ENCODE measurements at places on chromosomes 12 and 14. TPM values are rescaled to one million over a fixed set of nuclear protein-coding genes. Genes with fewer than 3 reads are reported as not detected.

DNA sequence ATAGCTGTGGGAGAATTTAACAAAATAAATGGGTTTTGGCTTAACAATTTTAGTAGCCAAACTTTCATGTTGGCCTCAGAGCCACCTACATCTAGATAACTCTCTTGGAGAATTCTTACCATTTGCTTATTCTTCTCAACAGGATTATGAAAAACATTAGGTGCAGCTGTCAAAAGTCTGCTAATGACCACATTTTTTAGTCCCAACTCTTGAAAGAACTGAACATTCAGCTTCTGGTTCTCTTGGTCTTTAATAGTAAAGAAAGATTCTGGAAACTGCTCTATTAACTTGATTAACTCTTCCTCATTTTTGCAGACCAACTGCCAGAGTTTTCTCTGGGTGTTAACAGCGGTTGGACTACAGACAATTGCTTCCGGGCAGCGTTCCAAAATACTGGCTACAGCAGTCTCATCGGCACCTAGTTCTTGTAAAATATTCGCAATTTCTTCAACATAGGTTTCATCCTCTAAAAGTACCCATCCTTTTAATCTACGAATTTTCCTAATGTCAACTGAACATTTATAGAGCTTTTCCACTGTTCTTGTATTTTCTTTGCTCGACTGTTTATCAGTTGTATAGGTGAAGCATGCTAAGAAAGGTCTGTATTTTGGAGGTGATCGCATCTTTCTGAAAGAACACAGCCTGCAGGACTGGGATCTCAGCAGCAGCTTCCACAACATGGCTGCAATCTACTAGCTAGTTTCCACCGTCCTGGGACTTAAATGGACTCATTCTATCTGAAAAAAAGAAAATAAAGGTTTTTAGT is 8.7 kb downstream of the MTERF2 start:
- no peak for DNase-seq

Gene NUP37
- total RNA-seq: 22.1 TPM

DNA sequence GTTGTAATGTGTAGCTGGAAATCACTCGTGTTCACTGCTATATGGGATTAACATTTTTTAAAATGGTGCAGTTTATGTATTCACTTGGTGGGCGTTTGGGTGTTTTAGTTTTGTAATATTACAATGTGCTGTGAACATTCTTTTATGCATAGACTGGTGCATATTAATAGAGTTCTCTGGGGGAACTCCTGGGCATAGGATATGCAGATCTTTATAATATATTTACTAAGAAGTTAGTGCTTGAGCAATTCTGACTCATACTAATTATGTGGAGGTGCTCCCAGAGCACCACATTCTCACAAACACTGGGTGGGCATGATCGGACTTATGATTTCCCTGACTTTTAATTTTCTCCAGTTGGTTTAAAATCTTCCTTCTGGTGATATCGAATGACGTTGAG is 342.3 kb downstream of the PDZRN4 start:
- no peak for DNase-seq

DNA sequence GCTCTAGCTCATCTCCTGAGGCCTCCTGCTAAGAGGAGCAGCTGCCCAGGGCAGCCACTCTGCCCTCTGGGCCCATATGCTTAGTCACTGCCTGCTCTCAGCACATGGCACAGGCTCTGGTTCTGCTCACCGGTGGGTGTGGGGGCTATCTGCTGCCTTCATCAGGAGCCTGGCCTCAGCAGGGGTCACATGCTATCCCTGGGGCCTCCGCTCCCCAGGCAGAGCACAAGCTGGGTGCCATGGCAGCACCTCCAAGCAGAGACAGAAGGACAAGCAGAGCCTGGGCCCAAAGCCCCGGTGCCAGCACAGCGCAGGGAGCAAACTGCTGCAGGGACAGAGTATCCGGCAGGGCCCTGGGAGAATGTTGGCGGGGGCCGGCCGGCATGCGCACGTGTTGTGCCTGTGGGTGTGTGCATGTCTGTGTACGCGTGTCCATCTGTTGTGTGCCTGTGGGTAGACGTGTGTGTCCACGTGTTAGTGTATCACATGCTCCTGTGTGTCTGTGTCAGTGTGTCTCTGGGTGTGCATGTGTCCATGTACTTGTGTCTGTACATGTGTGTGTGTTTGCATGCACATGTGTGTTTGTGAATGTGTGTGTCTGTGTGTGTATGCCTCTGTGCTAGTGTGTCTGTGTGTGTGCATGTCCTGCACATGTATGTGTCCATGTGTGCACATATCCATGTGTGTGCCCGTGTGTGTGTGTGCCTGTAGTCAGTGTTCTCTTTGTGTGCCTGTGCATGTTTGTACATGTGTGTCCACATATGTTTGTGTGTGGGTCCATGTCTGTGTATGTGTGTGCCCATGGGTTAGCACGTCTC is 326.9 kb downstream of the TMEM121 start:
- DNase-seq: peak; percentile 41
